Left lobe of liver (tissue), 2 donors: ENCODE measurements at places on chromosomes 7 and 10.

DNA sequence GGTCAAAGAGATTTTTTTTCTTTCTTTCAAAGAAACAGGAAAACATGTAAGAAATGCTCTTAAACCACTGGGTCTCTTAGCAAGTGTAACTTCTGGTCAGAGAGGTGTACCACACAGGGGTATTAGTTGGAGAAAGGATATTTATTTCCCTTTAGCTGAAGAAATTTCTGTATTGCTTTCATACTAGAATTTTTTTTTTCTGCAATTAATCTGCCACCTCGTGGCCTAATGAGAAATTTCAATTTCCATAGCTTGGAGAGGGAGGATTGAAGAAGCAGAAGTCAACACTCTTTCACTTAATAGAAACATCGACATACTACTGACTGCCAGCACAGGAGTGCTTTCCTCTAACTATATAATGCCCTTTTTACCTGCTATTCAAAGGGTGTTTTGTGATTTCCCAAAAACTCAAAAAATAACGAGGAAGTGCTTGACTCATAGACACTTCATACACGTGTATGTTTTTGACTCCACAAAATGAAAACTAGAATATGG lies 177.6 kb upstream of the NAMPT start:
- no peak for DNase-seq

- DNase-seq = no peak
These were observed 27.8 kb upstream of the SMURF1 start for GRCh38 chr7:99171731-99172130.

GRCh38 chr10:42111076-42111475 lies 527.3 kb downstream of the ZNF33B start:
- DNase-seq = no peak

DNA sequence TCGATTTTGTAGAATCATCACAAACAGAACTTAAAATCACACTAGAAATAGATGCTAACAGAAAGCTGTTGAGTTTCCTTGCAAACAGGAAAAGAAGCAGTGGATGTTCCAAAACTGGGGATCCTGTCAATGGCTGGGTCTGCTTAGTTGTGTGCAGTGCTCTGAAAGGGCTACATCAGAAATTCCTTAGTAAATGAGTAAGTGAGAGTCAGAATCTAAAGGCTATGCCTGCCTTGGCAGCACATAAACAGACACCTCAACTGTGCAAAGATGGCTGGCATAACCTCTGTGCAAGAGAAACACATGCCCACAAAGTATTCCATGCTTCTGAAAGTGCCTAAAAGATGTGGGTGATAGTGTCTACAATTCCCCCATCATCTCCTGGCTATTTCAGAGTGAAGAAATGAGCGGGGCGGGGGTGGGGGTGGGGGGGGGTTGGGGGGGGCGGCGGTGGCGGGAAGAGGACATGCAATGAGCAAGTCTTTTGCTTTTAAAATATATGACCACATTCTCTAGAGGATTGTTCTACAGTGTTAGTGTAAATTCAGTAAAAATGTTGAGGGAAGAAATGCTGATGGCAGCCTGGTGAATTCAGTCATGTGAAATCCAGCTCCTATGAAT lies 138.1 kb upstream of the LAMB4 start:
- DNase-seq = no peak

- no peak for DNase-seq
These were observed 853.5 kb downstream of the KCNMA1 start for GRCh38 chr10:76784076-76784475.

DNA sequence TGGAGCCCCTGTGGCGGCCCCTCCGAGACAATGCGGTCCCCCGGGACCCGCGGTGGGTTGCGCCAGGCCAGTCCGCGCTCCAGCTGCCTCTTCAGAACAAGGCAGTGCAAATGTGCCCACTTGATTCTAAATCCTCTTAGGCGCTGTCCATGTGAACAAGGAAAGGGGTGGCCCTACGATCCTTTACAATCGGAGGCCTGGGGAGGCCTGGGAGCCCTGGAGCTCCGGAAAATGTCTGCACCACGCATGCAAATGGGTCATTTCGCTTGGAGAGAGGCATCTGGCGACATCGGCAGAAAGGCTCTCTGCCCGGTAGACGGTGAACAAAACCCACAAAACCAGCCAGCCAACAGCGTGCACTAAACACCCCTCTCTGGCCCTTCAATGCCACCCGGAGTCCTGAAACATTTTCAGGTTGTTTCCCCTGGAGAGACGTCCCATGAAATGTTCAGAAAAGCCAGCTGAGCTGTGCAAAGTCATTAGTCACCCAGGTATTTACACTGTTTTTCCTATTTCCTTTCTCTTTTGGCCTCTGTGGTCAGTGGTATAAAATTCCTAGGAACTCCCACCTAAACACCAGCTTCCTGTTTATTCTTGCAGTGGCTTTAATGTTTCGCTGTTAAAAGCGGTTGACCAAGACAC lies 102.8 kb upstream of the ZNF438 start:
- DNase-seq = no peak

DNA sequence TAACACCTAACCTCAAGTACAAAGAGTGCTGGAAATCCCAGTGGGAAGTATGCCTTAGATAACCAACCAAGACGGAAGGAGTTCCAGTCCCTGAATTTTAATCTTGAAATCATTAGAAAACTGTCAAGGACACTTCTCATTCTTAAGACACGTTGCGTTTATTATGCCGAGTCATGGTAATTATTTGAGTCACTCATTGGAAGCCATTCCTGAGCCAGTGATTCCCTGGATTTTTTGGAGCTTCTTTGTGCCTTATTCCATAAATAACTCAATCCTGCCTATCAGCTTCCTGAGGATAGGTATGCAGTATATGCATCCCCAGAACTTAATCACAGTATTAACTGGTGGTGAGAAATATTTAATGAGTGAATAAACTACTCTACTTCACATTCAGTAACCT lies 77.4 kb downstream of the PPP1R17 start:
- no peak for DNase-seq

GRCh38 chr7:3068530-3068929 lies 24.9 kb upstream of the CARD11 start:
- DNase-seq = no peak

- DNase-seq = no peak
These were observed 27.2 kb downstream of the HTR5A start for GRCh38 chr7:155097338-155097737.

DNA sequence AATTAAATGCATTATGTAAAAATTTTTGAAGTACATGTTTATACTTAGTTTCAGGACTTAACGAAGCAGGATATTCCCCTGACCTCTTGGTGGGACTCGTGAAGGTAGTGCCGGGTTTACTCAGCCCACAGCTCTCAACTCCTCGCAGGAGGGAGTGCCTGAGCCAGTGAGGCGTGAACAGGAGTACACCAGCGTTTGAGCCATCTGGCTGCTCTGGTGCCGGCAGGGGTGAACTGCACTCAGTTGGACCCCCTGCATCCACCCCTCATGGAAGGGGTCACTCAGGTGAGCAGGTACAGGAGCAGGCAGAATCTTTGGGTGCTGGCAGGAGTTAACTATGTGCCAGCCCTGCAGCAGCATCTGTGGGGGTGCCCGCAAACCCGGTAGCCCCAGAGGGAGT lies 625.1 kb upstream of the PCDH15 start:
- DNase-seq = no peak

GRCh38 chr7:73504017-73504416 lies 18.1 kb downstream of the BAZ1B start:
- DNase-seq = no peak
